ENCODE measurements at places on chromosomes 5 and 9. TPM values are rescaled to one million over a fixed set of nuclear protein-coding genes. Genes with fewer than 3 reads are reported as not detected.
A peak's percentile ranks its signal among the peaks of the same experiment; 100 is the strongest.

DNA sequence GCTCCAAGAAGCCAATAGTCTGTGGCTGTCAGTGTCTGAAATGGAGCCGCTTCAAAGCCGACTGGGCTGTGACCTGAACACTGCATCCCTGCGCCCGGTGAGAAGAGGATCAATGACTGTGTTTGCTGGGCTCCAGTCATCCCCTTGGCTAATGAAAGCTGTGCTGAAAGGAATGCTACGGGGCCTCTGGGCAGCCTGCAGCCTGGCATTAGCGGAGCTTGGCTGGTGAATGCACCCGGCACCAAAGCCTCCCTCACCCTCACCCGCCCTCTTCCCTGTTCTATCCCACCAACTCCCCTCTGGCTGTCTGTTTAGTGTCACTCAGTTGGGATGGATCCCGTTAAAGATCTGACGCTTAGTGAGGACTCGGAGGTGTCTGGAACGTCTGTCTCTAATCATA is 355.3 kb downstream of the BNC2 start:
- no peak for DNase-seq

- DNase-seq = no peak
Measured at GRCh38 chr5:107979291-107979690, 308.6 kb upstream of the EFNA5 start.

GRCh38 chr9:89640361-89640760 is 35.5 kb downstream of the GADD45G start:
- peak; percentile 61 for DNase-seq

DNA sequence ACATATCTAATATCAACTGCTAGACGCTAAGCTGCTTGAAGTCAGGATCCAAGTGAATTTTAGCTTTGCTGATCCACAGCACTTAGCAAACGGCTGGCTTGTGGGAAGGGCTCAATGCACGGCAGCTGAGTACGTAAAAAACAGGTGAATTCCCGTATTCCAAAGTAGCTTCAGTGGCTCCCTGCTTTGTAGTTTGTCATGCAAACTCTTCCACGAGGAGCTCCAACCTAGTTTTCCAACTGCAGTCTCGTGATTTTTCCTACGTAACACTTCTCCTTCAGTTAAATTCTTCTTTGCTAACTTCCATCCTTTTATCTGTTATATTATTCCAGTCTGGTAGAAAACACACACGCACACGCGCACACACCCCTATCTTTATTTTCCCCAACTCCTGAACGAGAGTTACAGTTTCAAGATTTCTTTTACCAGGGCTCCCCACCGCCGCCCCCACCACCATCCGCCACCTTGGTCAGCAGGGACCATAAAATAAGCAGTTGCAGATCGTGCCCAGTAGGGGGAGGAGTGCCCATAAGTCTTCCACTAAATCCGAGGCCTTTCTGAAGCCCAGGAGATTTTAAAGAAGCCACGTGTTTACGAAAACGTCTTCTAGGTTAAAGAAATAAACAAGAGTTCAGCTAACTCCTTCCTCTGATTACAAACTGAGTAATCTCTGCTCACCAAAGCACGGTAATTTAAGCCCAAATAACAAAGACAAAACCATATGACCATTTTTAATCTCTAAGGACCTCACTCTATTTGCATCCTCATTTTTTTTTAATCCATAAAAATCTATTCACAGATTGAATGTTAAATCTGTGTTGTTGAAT is 34.8 kb upstream of the TRIO start:
- DNase-seq = peak; percentile 64

The ADAMTSL2 gene
- total RNA-seq = 20.1 TPM

The TAL2 gene
- not detected for total RNA-seq

- no peak for DNase-seq
Measured at GRCh38 chr5:54049963-54050362, 260.4 kb downstream of the ARL15 start.

DNA sequence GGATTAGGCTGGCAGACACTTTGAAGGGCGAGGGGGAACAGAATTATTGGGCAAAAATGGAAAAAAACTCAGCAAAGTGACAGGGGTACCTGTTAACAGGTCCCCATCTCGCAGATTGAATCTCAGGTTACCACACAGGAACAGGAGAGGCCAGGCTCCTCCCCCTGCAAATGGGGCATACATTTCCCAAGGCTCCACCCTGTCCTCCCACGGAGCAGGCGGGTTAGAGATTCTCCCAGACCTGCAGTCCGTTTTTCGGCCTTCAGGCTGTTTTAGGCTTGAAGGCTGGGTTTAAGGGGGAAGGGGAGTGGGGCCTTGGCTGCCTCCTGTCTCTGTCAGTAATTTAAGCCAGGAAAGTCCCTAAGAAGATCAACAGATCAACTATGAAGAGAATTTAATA is 42.7 kb downstream of the LRRC70 start:
- no peak for DNase-seq

The MARVELD2 gene
- total RNA-seq = 12.5 TPM

GRCh38 chr9:69759021-69759420 is 790 bp downstream of the PTAR1 start:
- DNase-seq = no peak

DNA sequence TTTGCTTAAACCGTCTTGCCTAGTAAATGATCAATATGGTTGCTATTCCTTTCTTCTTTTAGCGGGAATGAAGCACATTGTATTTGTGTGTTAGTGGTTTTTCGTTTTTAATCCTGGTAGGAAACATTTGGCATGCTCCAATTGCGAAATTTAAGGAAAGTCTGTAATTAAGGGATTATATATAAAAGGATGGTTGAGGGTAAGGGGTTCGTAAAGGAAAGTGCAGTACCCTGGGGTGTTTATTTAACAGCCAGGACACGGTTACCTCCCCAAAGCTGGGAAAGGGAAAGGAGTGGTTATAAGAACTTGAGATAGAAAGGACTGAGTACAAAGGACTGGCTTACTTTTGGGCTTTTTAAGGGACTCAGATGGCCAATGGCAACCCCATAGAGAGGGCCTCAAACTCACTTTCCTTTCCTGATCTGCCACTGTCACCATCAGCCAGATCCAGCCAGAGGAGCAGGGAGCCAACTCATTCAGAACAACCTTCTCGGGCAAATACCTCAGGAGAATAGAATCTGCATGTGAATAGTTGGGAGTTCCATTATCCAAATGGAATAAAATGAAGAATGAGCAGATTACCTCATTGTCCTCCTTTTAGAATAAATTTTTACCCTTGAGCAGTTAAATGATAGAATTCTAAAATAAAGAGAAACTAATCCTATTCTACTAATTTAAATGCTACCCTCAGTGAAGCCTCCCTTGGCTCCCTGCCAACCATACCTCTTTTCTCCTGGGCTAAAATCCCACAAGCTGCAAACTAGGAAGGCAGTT is 117.7 kb downstream of the SNCAIP start:
- DNase-seq = no peak

- no peak for DNase-seq
Measured at GRCh38 chr5:103849934-103850333, 287.3 kb upstream of the NUDT12 start.

- peak; percentile 85 for DNase-seq
Measured at GRCh38 chr5:181261320-181262049, 542 bp upstream of the TRIM52 start.

DNA sequence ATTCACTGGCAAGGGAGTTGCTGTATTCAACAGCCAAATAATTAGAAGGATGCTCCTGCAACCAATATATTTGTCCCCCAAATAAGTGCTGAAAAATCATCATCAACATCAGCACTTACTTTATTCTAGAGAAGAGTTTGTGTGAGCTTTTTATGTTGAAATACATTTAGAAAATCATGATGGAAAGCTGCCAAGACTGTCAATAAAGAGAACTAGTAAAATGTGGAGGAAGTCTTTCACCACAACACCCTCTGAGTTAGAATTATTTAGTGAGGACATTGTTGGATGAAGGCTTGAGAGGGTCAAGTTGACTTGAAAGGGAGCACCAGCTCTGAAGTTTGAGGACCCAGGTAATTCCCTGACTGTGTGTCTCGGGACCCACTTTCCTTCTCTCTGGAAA is 100.2 kb upstream of the TBCA start:
- no peak for DNase-seq

The TAF11L10 gene
- total RNA-seq = not detected

- no peak for DNase-seq
Measured at GRCh38 chr5:52674815-52675545, 112.7 kb upstream of the ITGA1 start.

DNA sequence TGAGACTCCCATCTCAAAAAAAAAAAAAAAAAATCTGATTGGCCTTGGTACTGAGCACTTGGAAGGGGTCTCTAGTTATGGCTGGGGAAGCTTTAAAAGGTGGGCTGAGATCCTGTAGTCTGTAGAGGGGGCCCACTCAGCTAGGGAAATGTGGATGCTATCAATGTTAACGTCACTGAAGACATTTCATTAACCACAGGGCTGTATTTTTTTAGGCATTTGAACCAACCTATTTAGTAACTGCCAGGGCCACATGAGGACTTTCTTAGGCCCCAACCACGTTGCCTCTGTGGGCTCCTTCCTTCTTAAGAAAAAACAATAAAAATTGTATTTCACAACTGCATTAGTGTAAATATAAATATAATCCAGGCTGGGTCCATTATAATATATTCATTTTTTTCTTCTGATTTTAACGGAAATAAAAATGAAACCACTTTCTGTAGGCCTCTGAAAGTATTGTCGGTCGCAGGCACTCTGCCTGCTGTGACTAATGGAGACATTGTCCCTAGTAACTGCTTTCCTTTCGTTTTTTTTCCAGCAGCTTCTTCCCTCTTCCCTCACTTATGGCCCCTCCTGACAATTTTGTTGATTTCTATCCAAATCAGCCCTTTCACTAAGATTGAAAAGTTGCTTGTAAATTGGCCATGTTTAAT is 71.6 kb downstream of the GCNT1 start:
- no peak for DNase-seq
